Activated naive CD4-positive, alpha-beta T cell treated with Interleukin-2 at 50 U/mL for 16 hours (primary cell): ENCODE measurements at places on chromosomes 16 and 17.

DNA sequence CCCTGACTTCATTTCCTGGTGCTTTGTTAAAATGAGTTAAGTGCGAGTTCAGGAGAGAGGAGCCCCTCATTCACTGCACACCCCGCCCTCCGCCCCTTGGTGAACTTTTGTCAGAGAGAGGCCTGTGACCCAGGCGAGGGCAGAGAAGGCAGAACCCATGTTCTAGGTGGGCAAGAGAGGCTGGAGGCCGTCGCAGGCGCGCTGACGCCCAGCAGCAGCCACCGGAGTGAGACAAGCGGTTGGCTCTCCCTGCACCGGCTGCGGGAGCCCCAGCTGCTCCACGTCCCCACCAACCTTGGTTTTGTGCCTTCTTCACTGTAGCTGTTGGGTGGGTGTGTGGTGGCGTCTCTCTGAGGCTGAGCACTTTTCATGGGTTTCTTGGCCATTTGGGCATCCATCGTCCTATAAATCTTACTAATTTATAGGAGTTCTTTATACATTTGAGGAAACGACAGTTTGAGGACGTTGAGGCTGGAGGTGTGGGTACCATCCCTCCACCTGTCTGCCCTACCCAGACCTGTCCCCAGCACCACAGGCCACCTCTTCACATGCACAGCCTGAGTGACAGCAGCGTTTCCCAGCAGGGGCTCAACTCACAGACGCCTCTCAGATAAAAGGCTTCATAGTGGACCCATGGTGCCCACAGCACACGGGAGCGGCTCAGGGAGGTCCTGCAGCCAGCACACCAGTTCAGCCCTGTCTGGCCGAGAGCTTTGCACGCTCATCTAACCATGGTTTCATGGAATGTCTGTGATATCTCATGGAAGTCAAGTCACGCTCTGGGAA is 45.2 kb upstream of the CBFA2T3 start:
- DNase-seq: no peak

- no peak for DNase-seq
Observed at GRCh38 chr17:47950448-47950847, 7.2 kb downstream of the PRR15L start.

DNA sequence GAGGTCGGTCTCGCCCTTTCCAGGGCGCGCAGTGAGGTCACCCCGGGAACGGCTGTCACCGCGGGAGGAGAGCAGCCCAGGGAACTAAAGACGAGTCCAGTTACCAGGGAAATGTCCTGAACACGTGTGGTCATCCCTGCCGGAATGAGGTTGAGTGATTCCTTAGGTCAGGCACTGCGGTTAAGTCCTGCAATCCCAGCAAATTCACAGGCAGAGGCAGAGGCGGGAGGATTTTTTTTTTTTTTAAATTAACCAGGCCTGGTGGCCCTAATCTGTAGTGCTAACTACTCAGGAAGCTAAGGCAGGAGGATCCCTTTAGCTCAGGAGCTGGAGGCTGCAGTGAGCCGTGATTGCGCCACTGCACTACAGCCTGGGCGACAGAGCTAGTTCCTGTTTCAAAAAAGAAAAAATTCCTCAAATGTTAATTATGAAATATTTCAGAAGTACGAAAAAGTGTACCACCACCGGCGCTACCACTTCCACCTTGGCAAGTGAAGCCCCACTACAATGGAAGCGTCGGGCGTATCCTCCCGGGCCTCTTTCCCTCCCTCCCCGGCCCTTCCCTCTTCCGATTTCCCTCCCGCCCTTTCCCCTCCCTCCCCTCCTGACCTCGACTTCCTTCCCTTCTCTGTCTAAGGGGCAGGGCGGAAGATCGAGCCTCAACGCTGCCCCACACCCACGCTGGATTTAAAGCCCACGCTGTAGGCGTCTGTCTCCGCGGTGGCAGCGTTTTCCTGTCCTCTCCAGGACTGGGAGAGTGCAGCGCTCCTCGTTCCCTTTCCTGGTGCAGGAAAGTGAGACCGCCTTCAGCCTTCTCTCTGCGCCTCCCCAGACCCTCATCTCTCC is 27.3 kb downstream of the SLFN11 start:
- DNase-seq: peak; percentile 36

GRCh38 chr16:23145186-23145585 is 4.1 kb downstream of the USP31 start:
- DNase-seq: no peak

- DNase-seq: no peak
Observed at GRCh38 chr16:85750827-85751697, at the start of gene C16orf74. Gene C16orf74, minus strand, starts transcription at chr16:85751096. Its CDS starts 15,879 bp downstream, at chr16:85735217.

DNA sequence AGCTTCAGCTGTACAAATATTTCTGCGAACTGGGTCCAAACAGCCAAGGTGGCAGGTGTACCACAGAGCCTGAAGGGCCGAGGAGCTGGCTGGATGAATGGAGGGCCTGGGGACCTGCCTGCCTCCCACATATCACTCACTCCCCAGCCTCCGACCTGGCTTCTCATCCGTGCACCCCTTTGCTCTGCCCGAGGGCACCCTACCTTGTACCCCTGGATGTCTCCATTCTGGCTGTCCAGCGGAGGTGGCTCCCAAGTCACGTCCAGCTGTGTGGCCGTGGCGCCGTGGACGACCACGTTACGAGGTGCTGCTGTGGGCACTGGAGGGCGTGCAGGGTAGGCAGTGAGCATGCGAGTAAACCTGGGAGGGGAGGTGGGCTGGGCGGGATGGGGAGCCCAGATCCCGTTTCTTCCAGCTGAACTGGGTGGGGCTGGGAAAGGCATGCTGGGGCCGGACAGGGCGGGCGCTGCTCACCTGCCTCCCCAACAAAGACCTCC is 67.2 kb upstream of the CDC42EP4 start:
- DNase-seq: no peak

DNA sequence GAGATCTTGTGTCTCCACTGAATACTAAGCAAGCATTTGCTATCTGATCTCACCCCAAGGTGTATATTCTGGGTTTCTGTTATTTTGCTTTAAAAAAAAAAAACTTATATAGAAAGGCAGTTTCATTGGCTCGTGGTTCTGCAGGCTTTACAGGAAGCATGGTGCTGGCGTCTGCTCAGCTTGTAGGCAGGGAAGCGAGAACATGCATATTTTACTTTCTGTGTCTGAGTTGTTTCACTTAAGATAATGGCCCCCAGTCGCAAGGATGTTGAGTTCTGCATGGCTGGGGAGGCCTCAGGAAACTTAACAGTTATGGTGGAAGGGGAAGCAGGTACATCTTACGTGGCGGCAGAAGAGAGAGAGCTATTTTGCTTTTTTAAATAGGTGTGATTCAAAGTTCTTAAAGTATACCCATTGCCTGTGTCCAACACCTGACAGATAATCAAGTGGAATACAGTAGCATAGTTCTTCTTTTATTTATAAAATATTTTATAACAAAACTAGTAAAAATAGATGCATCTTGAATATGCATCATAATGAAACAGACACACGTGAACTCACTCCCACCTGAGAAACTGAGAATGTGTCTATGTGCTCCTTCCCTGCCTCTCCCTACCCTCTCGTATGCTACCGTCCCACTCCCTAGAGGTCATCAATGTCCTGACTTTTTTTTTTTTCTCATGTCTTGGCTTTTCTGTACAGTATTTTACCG is 15.4 kb upstream of the ARHGAP17 start:
- DNase-seq: no peak

GRCh38 chr16:59748531-59748930 is 1014.4 kb upstream of the GOT2 start:
- no peak for DNase-seq

GRCh38 chr17:9958586-9959281 is 53.7 kb upstream of the RCVRN start:
- DNase-seq: no peak

DNA sequence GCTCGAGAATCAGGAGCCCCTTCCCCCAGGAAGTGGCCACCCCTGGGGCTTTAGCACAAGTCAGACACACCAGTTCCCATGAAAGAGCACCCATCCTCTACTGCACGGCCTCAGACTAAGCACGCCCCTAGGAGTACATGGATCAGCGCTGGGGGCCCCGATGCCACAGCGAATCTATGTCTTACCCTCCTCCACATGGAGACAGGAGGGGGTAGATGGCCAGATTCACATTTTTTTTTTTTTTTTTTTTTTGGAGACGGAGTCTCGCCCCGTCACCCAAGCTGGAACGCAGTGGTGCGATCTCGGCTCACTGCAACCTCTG is 3.2 kb upstream of the EXOSC6 start:
- DNase-seq: no peak

- no peak for DNase-seq
Observed at GRCh38 chr17:69141431-69142174, at the start of gene ABCA6. Gene ABCA6, minus strand, starts transcription at chr17:69141895. Its CDS starts 1,192 bp downstream, at chr17:69140703.

DNA sequence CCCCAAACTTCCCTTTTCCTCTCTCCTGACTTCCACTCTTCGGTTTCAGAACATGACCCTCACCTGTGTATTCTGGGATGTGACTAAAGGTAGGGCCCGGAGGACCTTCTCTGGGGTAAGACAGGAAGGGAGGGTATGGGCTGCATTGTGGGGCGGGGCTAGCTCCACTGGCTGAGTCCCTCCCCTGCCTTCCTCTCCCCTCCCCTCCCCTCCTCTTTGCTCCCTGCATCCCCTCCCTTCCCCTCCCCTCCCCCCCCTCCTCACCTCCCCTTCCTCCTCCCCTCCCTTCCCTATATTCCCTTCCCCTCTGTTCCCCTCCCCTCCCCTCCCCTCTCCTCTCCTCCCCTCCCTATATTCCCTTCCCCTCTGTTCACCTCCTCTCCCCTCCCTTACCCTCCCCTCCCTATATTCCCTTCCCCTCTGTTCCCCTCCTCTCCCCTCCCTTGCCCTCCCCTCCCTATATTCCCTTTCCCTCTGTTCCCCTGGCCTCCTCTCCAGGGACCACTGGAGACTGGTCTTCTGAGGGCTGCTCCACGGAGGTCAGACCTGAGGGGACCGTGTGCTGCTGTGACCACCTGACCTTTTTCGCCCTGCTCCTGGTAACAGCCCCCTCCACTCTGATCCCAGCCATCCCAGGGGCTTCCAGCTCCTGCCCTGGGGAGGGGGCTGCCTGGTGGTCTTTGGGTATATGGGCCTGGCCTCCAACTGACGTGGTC is 11.8 kb downstream of the ADGRG3 start:
- DNase-seq: no peak

GRCh38 chr17:34081269-34081668 is 173.8 kb upstream of the CCL2 start:
- DNase-seq: no peak

DNA sequence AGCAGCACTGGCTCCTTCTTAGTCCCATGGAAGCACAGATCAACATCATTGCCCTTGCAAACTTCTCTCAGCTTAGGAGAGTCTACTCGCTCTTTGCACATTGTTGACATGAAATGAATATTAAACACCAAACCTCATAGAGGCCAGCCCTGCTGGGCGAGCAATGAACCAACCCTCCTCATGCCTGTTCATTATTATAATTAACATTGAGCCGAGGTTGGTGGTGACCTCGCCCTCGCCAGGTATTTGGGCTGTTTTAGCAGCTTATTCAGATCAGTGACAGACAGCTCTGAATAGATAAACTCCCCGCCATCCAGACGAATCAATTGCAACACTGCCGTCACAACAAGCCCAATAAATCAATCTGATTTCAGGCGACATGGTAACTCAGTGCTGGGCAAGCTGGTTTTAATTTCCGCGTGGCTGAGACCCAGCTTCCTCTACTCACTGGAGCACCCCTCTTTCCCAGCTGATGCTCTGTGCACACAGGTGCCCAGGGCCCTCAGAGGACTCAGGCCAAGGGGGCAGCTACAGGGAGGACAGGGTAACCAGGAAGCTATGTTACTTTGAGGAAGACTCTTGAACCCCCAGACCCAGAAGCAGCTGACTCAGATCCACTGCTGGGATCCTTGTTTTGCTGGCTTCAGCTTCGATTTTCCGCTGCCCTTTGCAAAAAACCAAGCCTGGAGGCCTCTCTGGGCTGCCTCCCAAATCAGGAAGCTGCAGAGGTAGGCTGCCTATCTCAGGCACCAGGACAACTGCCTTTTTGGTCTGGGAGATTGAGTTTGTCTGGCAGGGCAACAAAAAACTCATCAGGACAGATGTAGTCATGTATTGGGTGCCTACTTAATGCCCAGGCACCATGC is 10.7 kb upstream of the SEZ6 start:
- DNase-seq: no peak

DNA sequence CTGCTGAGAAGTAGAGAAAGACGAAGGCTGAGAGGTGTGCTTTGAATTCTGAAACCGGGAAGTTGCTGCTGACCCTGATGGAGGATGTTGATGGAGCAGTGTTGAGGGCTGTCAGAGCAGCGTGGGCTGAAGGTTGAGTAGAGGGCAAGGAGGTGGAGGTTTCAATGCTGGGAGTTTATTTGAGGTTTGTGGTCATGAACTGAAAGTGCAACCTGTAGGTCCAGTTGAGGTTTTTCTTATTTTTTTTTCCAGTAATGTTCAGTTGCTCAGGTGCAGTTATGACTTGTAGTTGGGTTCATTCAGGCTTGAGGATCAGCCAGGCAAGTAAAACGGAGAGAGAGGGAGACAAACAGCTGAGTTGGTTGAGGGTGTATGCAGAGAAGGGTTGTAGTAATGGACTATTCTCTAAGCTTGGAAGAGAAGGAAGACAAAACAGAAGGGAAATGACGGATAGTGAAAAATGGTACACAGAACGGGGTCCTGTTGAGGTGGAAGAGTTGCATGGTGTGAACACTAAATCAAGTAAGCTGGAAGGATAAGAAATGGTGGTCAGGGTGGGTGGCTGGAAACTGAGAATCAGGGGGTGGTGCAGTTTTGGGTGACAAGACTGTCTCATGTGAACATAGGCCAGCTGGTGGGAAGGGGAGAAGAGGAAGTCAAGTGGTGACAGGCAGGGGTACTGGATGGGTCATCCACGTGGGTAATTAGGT is 8.7 kb upstream of the UBE2G1 start:
- peak; percentile 66 for DNase-seq

- no peak for DNase-seq
Observed at GRCh38 chr16:75060723-75061122, 55.9 kb downstream of the LDHD start.

DNA sequence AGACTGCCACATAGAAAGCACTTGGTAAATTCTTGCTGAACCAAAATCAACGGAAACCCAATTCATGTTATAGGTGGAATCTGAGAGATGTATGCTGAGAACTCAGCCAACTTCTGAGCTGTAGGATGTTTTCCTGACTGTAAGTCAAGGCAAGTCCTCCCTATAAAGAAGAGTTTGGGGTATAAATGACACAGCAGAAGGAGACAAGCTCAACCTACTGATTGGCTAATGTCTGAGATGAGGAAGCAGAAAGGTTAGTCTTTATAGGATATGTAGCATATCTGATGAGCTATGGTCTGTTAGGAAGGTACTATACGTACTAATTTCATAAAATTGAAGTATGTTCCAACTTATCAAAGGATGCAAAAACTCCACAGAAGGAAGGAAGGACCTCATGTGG is 99.5 kb downstream of the XYLT1 start:
- no peak for DNase-seq
